ENCODE measurements at places on chromosomes 11 and 22.

GRCh38 chr11:126546191-126546590 is 190.7 kb downstream of the ST3GAL4 start:
- no peak for DNase-seq

GRCh38 chr22:19705181-19705934 is 8.9 kb upstream of the SEPTIN5 start:
- DNase-seq = no peak

GRCh38 chr22:39388261-39389011 is 11.1 kb upstream of the TAB1 start:
- DNase-seq = peak; percentile 80

- no peak for DNase-seq
These were observed 36.9 kb downstream of the PTPRJ start for GRCh38 chr11:48017105-48017830.

GRCh38 chr11:34214961-34215805 is 109.8 kb downstream of the NAT10 start:
- DNase-seq = no peak

DNA sequence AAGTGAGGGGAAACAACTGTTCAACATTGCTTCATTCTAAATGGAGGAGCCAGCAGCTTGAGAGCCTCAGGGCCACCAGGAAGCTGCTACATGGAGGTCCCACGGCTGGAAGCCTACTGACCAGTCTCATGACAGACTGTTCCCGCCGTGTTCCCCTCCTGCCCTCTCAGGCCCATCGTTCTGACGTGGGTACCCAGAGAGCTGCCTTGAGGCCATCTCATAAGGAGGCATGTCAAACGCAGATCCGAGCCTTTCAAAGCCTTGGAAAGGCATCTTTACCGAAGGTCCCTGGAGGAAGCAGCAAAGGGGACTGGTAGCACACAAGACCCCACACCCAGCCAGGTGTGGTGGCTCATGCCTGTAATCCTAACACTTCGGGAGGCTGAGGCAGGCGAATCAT is 8.3 kb upstream of the ARHGEF17 start:
- DNase-seq = no peak

GRCh38 chr11:71467164-71467563 is 14.2 kb downstream of the NADSYN1 start:
- no peak for DNase-seq

- no peak for DNase-seq
These were observed 44.3 kb downstream of the CWF19L2 start for GRCh38 chr11:107413352-107413751.

All from HepG2 (cell line).